ENCODE measurements at places on chromosomes 2 and 18. TPM values are rescaled to one million over a fixed set of nuclear protein-coding genes. Genes with fewer than 3 reads are reported as not detected.

The ACMSD gene
- not detected for total RNA-seq

The RUFY4 gene
- not detected for total RNA-seq

The SLC8A1 gene
- total RNA-seq: 0.26 TPM

The PROKR1 gene
- total RNA-seq: 0.03 TPM

The SCN2A gene
- not detected for total RNA-seq

Measured in A549 treated with GW870086 at 1 μM for 4 hours (cell line).